ENCODE measurements at places on chromosomes 2 and 18.

- no peak for DNase-seq
These were observed 130.3 kb downstream of the NEDD4L start for GRCh38 chr18:58174285-58174684.

DNA sequence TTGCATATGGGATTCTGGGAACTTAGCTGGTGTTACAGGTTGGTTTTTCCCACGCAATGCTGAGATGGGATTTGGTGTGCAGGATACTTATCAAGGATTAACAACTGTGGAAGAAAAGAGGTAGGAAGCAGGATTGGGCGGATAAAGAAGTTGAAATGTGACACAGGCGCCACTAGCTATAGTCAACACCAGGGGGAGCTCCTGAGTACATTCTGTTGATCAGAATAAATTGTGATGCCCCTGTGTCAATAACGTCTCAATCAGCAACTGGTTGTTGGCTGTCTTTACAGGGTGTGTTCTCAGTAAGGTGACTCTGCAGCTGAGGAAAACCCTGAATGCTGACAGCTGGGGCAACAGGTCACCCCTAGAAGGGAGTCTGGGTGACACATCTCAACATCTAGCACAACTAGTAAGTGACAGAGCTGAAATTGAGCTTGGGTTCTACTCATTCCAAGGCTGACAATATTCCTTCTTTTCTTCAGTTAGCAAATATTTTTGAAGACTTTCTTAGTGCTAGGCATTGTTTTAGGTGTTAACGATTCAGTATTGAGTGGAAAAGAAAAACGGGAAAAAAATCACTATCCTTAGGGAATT is 143.0 kb downstream of the ARL6IP6 start:
- DNase-seq, result no peak

DNA sequence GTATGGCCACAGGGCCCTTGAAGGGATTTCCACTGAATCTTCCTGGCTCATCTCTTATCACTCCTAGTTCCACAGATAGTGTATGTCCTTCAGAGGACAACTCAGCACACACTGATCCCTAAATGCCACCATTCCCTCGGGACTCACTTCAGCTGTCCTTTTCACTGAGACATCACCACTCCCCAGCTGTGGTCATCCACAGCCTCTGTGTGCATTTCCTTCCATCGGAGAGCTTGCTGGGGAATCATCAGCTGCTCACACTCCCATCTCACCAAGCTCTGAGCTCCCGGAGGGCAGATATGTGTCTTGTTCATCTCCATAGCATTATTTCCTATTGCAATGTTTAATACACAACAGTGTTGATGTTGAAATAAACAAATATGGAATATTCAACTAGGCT is 759.5 kb downstream of the RNF144A start:
- no peak for DNase-seq

- DNase-seq, result no peak
These were observed 47.2 kb downstream of the SMAD4 start for GRCh38 chr18:51077217-51077616.

GRCh38 chr2:238133499-238134392 is 4.7 kb upstream of the KLHL30 start:
- DNase-seq, result no peak

- no peak for DNase-seq
These were observed 129.8 kb upstream of the EPB41L3 start for GRCh38 chr18:5673616-5674015.

- no peak for DNase-seq
These were observed 40.6 kb downstream of the ZRANB3 start for GRCh38 chr2:135490376-135490775.

- DNase-seq, result no peak
These were observed 68.6 kb upstream of the YWHAQ start for GRCh38 chr2:9699139-9700108.

DNA sequence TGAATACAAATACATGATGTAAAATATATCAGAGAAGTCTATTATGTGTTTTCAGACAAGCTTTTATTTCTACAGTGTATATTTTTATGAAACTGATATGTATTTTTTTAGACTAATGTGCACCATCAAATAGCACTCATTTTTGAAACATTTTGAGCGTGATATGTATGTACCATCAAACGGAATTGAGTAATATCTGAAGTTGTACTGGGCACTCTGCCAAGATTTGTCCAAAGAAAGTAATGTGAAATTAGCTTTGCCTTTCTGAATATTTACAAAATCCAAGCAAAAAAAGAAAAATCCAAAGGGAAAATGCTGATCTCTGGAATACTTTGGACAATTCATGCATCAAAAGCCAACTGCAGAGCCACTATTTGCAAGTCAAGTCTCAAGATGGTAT is 972.0 kb downstream of the DPP10 start:
- DNase-seq, result no peak

GRCh38 chr2:169716238-169716886 is 17.3 kb upstream of the KLHL23 start:
- DNase-seq, result no peak

GRCh38 chr18:9209279-9209678 is 72.7 kb downstream of the ANKRD12 start:
- peak; percentile 17 for DNase-seq

DNA sequence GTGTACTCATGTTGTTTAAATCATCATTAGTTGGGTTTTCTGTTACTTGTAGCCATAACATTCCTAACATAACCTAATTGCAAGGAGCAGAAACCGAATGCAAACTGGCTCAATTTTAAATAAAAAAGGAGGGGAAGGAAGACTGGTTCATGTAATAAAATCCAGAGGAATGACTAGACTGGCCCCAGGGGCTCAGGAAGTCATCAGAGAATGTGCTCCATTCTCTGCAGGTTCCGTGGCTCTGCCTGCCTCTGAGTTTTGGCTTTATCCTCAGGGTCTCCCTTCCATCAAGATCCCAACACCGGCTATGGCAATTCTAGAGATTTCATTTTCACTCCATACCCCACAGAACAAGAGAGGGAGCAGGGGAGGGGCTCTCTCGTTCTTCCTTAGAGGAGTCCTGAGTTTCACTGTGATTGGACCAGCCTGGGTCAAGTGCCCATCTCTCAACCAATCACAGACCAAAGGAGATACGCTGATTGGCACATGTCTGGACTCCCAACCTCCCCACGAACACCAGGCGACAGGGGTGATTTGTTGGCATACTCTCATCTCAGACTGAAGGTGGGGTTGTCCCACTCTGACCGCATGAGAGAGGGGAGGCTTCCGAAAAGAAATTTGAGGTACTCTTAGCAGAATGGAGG is 64.8 kb downstream of the NPPC start:
- DNase-seq, result no peak

DNA sequence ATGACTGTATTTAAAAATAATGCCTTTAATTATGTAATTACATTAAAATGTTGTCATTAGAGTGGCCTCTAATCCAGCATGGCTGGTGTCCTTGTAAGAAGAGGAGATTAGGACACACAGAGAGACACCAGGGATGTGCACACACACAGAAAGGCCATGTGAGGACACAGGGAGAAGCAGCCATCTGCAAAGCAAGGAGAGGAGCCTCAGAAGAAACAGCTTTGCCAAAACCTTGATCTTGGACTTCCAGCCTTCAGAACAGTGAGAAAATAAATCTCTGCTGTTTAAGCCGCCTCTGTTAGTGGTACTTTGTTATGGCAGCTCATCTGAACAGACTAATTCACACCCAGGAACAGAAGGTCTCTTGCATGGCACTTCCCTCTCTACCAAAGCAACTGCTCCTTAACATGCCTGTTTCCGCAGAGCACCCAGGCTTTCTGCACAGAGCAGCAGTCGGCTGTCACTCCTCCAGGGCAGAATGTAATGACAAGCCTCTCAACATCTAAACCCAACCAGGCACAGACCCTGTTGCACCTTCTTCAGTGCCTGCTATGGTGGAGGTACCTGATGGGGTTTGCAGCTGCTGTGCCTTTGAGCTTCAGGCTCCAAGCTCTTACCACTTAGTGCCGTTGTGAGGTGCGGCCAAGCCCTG is 377.7 kb downstream of the TDRD15 start:
- no peak for DNase-seq

- peak; percentile 69 for DNase-seq
These were observed 13.5 kb upstream of the ZAP70 start for GRCh38 chr2:97699765-97700444.

GRCh38 chr2:134341476-134341875 is 87.6 kb downstream of the MGAT5 start:
- DNase-seq, result no peak

DNA sequence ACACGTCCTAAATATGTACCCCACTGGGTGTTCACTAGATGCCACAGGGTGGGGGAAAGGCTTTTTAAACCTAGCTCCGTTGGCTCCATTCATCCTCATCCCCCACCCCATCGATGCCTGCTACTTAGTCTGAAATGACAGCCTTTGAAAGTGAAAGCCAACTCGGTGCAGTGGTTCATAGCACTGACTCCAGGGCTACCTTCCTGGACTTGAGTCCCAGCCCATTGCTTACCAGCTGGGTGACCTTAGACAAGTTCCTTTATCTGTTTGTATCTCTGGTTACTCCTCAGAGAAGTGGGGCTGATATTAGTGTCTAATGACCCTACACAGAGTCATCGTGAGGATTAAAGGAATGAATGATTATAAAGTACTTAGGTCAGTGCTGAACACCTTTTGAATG is 24.4 kb downstream of the EHD3 start:
- DNase-seq, result no peak

GRCh38 chr18:71115261-71115660 is 826.4 kb downstream of the SOCS6 start:
- DNase-seq, result no peak

- DNase-seq, result peak; percentile 35
These were observed 39.0 kb downstream of the VAPA start for GRCh38 chr18:9952633-9953416.

GRCh38 chr2:18549083-18549482 is 11.4 kb downstream of the RDH14 start:
- DNase-seq, result no peak

- no peak for DNase-seq
These were observed 132.6 kb downstream of the NFATC1 start for GRCh38 chr18:79528316-79528695.

- no peak for DNase-seq
These were observed 18.9 kb upstream of the ANKRD62 start for GRCh38 chr18:12074736-12075135.

DNA sequence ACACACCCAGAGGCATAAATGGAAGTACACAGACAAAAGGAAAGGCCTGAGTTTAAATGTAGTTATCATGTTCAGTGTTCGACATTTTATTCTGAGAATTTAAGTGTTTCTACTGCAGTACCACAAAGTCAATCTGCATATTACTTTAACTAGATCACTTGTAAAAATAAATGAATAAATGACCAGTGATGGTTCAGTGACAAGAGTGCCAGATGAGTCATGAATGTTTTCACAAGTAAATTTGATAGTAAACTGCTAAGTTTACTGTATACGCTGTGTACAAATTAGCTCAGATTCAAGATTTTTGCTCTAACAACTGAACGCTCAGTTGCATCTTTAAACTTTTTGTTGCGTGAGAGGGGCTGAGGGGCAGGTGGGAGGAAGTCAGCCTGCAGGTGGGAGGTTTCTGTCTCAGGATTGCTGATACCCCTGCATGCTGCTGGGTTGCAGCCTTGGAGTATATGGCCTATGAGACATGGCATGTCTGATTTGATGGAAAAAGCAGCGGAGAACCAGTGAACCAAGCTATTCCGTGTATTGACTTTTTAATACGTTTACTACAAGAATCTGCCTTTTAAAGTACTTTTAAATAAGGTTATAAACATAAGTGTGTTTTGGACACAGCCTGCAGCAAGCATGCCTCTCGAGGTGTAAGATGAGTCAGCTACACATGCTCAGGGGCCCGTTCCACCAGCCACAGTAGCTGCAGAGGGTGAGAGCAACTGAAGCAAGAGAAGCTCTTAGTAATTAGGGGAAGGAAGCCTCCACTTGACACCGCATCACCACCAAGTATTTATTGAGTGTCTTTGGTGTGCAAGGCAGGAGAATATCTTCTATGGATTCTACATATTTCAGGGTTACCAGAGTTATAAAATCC is 245.1 kb downstream of the NEDD4L start:
- no peak for DNase-seq
